Uterus (tissue), 4 donors: ENCODE measurements at places on chromosomes 12 and 14.

- H3K4me1 ChIP-seq: no peaks in the 10 kb centered on the region
- no peaks in the 10 kb centered on the region for H3K27me3 ChIP-seq
- H3K36me3 ChIP-seq: no peaks in the 10 kb centered on the region
- no peak overlapping the region for H3K4me3 ChIP-seq
Observed at GRCh38 chr12:13094367-13094766, 9.1 kb downstream of the GSG1 start.

DNA sequence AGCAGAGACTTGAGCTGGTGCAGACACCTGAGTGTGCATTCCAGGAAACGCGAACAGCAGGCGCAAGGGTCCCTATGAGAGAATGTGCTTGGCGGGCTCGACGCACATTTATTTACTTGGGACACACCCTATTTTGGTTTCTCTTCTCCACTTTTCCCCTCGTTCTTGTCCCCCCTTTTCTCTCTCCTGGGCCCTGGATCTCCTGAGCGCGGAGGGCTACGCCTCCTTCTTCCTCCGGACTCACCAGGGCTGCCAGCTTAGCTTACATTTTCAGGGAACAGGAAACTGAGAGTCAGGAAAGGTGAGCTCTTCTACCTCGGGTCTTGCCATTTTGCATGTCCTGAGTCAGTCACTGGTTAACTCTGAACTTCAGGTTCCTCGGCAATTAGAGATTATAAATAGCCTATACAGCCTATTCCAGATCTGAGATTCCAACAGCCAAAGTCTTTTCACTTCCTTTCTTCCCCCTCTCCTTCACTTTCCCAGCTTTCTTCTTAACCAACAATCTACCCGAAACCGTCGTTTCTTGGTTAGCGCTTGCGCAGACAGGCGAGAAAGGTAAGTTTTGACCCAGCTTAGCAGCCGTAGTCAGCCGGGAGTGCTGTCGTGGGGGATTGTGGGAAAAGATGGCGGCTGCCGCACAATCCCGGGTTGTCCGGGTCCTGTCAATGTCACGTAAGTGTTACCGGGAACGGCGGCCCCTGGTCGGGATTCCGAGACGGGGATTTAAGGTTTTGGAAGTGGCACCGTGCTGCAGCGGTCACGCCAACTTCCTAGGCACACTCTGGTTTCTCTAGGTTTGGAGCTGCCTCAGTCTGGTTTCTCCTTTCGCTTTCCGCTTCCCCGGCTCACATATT lies at the start of the genes AKAP3 and NDUFA9:
Gene AKAP3, minus strand, starts transcription at position 551 of the 857 bp plus-strand sequence. CDS start 10,855 bp downstream, outside the sequence.
Gene NDUFA9, plus strand, starts transcription at position 614 of the 857 bp plus-strand sequence. Its CDS starts 13 bp downstream, at position 627.
- H3K27ac ChIP-seq: peak within 1 kb of the TSS; percentile 91
- H3K36me3 ChIP-seq: no peaks in the 10 kb centered on the region
- no peaks in the 10 kb centered on the region for H3K4me1 ChIP-seq
- peak; percentile 76 for DNase-seq
- H3K27me3 ChIP-seq: no peaks in the 10 kb centered on the region

GRCh38 chr12:15152456-15152855 lies 68.8 kb downstream of the RERG start:
- no peak overlapping the region for H3K4me3 ChIP-seq
- no peak for DNase-seq
- peaks cover 38% of the 10 kb centered on the region for H3K4me1 ChIP-seq
- H3K27me3 ChIP-seq: no peaks in the 10 kb centered on the region

- H3K36me3 ChIP-seq: no peaks in the 10 kb centered on the region
- no peak overlapping the region for H3K27ac ChIP-seq
- H3K4me3 ChIP-seq: no peak overlapping the region
- H3K4me1 ChIP-seq: no peaks in the 10 kb centered on the region
Observed at GRCh38 chr12:13005649-13006048, 5.6 kb upstream of the HEBP1 start.

GRCh38 chr12:83097643-83098342 lies 411.1 kb downstream of the TMTC2 start:
- no peaks in the 10 kb centered on the region for H3K4me1 ChIP-seq
- H3K27me3 ChIP-seq: no peaks in the 10 kb centered on the region
- no peaks in the 10 kb centered on the region for H3K36me3 ChIP-seq
- H3K27ac ChIP-seq: no peak overlapping the region
- H3K4me3 ChIP-seq: no peak overlapping the region

DNA sequence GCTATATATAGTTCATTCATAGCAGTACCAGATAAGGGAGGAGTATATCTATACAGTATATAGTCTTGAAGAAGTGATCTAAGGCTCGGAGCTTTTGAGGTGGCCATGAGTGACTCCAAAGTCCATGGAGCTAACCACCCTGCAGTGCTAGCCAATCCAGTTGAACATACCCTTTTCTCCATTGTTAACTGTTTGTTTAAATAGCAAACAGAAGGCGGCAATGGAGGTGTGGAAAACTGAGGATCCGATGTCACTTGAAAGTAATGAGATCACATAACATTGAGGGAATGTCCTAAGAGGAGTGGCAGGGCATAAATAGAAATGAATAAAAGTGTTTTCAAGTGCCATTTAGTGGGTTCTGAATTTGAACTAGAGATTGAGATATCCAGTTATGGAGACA lies 12.4 kb upstream of the SNAPC1 start:
- H3K27me3 ChIP-seq: no peaks in the 10 kb centered on the region
- H3K4me1 ChIP-seq: no peaks in the 10 kb centered on the region
- H3K27ac ChIP-seq: no peak overlapping the region
- H3K36me3 ChIP-seq: no peaks in the 10 kb centered on the region
- DNase-seq: no peak
- H3K4me3 ChIP-seq: no peak overlapping the region

DNA sequence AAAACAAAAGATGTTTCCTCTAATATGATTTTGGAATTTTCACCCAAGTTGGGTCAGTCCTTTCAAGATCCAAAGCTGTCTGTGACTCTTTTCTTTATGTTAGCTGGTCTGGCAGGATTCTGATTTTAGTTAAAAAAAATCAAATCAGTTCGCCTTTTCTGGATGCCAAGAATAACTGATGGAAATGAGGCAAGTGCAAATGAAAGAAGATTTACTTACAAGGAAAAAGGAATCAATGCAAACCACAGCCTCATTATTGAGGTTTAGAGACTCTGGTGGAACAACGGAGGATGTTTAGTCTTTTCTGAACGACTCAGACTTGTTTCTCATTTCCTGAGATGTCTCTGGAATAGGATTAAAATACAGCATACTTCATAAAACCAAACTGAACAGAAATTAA lies 117.0 kb upstream of the DYRK2 start:
- no peaks in the 10 kb centered on the region for H3K4me1 ChIP-seq
- DNase-seq: no peak
- no peak overlapping the region for H3K27ac ChIP-seq

- no peaks in the 10 kb centered on the region for H3K27me3 ChIP-seq
- DNase-seq: no peak
- no peaks in the 10 kb centered on the region for H3K4me1 ChIP-seq
- H3K36me3 ChIP-seq: no peaks in the 10 kb centered on the region
Observed at GRCh38 chr14:29166507-29166906, 399.9 kb downstream of the FOXG1 start.

DNA sequence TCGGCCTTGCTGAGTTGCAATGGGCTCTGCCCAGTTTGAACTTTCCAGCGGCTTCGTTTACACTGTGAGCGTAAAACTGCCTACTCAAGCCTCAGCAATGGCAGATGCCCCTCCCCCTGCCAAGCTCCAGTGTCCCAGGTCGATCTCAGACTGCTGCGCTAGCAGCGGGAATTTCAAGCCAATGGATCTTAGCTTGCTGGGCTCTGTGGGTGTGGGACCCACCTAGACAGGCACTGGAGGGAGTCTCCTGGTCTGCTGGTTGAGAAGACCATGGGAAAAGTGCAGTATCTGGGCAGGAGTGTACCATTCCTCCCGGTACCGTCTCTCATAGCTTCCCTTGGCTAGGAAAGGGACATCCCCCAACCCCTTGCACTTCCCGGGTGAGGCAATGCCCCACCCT lies 88.2 kb downstream of the KLHL28 start:
- no peaks in the 10 kb centered on the region for H3K27me3 ChIP-seq
- no peaks in the 10 kb centered on the region for H3K4me1 ChIP-seq
- no peak for DNase-seq
- no peaks in the 10 kb centered on the region for H3K36me3 ChIP-seq
- H3K4me3 ChIP-seq: no peak overlapping the region
